Suprapubic skin (tissue), 4 donors: ENCODE measurements at places on chromosomes 6 and 20.

DNA sequence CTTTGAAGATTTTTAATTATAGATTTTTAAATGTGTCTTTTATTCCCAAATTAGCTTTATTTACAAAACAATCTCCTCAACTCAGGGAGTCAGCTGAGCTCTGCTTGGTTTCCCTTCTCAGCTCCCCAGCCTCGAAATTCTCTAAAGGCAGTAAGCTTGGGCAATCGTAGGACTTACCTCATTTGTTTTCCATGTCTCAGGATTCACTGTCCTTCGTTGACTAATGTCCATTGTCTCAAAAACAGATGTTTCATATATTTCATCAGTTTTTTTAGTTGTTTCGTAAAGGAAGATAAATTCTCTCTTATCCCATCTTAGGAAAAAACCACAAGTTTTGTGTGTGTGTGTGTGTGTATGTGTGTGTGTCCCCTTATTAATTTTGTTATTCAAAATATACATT lies 102.2 kb upstream of the ADGRF1 start:
- DNase-seq, result no peak

DNA sequence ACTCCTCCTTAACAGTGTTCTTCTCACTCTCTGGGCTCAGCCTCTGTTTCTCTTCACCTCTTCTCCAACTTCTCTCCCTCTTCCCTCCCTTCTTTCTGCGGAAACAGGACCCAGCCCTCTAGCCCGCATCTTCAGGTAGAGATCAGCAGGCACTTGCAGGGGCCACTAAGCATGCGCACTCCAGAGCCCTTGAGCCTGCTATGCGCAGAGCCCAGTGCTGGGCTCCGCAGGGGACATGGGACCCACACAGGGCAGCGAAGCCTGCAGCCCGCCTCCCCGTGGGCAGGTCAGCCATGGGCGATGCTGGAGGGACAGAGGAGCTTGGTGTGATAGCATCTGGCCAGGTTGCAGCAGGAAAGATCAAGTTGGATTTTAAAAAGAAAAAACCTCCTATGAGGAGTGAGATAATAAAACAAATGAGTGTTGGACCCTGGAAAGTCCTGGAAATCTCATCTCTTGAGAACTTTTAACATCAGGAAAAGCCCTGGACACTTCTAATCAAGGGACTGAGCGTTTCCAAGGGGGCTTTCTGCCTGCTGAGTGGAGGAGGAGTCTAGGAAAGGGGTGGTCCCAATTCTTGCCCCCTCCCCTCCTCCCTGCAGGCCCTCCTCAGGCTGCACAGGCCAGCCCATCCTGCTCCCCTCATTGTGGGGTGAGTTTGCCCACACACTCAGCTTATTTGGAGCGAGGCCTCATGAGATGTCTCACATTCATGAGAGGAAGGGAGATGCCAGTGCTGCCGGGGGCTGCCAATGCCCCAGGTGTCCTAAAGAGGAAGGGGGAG lies 71.9 kb downstream of the MDGA1 start:
- DNase-seq, result no peak

DNA sequence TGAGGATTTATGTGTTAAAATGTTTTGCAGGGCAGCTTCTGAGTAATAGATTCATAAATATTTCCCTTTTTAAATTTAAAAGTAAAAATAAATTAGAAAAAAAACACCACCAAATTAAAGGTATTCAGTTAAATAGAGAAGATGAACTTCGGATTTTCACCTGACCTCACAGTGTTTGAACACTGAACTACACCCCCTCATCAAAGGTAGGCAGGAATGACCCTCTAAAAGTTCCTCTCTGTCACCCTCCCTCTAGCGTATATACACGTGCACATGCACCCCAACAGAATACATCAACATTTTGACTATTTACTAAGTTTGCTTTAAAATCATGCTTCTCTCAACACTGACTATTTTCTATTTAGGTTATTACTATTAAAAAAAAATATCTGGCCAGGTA lies 528.3 kb downstream of the QKI start:
- DNase-seq, result no peak

GRCh38 chr6:145214570-145214969 lies 520.8 kb downstream of the EPM2A start:
- DNase-seq, result no peak

GRCh38 chr6:134253681-134254080 lies 64.2 kb downstream of the SGK1 start:
- no peak for DNase-seq

GRCh38 chr20:1566701-1567100 lies 9.2 kb upstream of the SIRPD start:
- DNase-seq, result no peak

DNA sequence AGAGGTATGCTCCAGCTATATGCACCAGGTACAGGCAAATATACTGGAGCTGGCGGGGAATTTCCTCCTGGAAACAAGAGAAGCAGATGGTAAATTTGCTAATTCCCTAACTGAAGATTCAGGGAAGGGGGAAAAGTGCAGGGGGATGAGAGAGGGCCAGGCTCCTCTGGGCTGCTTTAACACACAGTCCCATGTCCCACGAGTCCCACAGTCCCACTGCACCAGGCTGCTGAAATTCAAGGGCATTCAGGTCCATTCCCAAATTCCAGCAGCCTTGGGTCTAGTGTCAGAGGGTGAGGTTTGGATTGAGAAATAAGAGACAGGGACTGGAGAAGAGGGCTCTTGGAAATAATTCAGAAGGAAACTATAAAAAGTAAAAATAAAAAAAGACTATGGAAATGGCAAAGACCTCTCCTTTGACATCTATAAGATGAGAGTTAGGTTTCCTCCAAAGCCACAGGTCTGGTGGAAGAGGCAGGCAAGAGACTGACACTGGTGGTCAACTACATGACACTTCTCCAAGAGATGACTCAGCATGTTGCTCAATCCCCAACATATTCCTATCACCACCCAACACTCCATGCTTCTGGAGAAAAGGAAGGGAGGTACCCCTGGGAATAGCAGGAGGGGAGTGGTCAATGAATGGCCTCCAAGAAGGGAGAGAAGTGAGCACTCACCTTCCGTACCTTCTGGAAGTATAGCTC lies 69.2 kb downstream of the TRAM2 start:
- DNase-seq, result no peak

DNA sequence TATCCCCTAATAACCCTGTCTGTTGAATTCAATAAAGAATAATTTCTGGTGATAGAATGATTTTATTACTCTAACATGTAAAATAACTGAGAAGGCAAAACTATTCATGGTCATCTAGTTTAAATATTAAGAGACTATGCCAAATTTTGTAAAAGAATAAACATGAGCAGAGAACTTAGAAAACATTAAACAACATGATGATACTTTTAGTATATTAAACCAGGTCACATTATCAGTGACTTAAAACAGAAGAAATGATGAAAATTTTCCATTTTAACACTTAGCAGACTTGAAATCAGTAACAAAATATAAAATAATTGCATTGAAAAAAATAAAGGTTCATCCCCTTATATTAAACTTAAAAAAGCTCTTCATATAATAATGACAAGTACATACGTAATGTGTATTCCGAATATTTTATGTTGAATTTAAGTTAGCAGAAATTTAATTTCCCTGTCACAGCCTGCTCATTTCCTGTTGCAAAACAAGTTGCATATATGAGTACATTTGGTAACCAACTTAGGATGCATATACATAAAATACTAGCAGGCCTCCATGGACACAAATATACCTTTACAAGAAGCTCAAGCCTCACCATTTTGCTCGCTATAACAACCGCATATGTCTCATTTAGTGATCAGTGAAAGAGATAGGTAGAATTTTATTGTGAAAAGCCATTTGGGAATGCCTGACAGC lies 40.6 kb downstream of the DTNBP1 start:
- no peak for DNase-seq

GRCh38 chr6:156556811-156557210 lies 220.4 kb upstream of the ARID1B start:
- DNase-seq, result no peak

GRCh38 chr6:26199773-26200764 lies 112.8 kb downstream of the HFE start:
- no peak for DNase-seq

- no peak for DNase-seq
These were observed 235.8 kb upstream of the KCNG1 start for GRCh38 chr20:51258582-51259165.
